Stimulated activated CD8-positive, alpha-beta memory T cell treated with anti-CD3 and anti-CD28 coated beads, Interleukin-4, amount 100 ng/mL, for 1 hour (primary cell): ENCODE measurements at places on chromosomes 1 and 21.

DNA sequence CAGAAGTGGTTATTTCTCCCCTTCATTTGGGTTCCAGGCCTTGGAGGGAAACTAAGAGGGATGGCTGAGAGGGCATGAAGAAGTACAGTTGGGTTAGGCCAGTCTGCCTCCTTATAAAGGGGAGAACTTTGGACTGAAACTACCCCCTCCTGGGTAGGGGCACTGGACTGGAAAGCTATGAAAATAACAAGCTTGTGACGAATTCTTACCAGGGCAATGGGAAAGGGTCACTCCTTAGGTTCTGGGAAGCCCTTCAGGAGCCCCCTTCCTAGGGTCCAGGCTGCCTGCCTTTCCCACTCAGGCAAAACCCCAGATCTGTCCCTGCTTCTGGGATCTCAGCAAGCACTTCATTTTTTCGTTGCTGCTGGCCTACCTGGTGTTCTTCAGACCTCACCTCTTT lies 9.8 kb upstream of the P3R3URF start:
- no peak for DNase-seq

- DNase-seq, result no peak
Observed at GRCh38 chr1:234665975-234666605, 56.1 kb upstream of the IRF2BP2 start.

DNA sequence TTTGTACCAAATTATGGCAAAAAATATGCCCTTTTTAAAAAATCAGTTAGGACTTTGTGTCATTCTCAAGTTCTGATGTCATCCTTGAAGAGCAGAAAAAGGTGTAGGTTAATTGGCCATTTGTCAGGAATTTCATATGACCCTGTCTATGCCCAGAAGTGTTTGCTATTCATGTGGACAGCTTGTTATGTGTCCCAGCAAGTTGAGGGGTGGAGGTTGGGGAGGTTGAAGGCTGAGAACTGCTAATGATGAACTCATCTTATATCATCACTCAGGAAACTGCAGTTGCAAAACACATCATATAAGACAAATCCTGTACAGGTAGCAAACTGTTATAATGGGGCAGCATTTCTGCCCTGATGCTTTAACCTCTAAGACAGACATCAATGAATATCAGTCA lies 106.5 kb downstream of the PHTF1 start:
- no peak for DNase-seq

DNA sequence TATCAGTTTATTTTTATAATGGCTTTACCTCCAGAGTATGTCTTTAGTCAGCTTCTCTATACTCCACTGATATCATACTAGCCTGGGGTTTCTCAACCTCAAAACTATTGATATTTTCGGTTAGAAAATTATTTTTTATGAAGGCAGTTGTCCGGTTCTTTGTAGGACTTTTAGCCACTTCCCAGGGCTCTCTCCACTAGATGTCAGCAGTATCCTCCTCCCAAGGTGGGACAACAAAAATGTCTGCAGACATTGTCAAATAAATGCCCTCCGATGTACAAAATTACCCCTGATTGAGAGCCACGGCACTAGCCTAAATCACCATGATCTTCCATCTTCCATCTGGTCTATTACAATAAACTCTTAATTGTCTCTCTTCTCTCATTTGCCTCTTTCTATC lies 4.1 kb upstream of the GRIK1 start:
- no peak for DNase-seq

- no peak for DNase-seq
Observed at GRCh38 chr1:205926636-205927035, 16.6 kb downstream of the SLC26A9 start.

DNA sequence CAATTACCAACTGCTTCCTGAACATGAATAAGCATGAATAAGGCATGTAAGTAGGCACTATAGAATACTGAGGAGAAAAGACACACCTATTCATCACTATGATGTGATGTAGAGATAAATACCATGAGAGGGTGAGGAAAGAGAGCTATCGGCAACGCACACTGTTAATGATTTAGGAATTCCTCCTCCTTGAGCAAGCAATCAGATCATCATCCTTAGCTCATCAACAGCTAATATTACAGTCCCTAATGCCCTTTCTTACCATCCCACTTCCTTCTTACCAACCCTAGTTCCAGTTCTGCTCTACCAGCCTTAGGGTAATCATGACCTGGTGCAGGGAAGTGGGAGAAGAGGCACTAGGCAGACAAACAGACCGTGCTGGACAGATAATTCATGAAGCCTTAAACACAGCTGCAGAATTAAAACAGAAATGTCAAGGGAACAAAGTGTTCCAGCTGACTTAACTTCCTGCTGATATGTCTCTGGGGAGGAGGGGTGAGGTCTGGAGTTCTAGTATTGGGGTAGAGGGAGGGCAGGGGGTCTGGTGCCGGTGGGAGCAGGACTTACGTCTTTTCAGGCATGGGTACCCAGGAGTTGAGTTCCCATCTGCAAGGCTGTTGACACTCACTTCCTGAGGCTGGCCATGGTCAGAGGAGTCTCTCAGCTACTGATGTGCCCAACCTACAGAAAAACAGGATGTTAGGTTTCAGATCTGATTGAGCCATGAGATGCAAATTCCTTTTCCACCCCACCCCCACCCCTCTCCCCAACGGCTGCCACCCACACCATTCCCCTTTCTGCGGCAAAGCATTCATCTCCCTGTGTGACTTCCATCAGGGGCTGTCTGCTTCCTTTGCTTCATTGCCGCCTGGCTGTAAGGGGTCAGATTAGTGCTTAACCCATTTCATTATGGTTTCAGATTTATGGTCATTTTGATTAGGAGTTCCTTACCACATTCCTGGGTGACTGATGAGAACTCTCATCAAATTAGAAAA lies 12.6 kb upstream of the RCSD1 start:
- no peak for DNase-seq
